Activated effector memory CD4-positive, alpha-beta T cell treated with anti-CD3 and anti-CD28 coated beads, Interleukin-2, amount 50 U/mL, for 16 hours (primary cell): ENCODE measurements at places on chromosomes 3 and 15.

DNA sequence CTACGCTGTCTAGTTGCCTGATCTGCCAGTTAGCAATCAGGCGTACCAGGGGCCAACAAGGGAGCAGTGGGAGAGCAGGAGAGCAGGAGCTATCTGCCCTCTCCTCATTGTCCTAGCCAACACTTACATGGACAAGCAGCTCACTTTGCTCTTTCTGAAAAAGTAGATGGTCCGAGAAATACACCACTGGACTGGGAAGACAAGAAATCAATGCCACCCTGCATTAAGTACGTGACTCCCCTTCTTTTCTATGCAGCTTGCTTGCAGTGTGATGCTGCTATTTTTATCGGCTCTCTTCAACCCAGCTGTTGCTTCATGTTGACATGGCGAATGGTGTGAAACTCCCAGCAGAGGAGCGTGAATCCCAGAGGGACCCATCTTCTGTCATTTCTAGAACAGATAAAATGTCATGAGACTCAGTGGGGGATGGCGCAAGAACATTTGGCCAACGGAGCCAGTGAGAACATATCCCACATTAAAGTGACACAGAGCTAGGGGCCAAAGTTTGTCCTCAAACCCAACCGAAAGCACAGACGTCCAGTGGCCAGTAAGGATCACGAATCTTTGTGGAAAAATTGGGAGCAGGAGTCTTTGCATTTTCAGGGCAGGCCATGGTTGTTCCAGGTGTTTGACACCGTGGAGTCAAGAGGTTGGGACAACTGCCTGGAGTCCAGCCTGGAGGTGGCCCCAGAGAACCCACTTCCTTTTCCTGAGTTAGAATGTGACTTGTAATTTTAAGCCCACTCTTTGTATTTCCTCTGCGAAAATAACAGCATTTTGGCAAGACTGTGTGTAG, 53.7 kb upstream of the MEF2A start:
- DNase-seq: no peak

- DNase-seq: no peak
These were observed 34.1 kb downstream of the MASP1 start for GRCh38 chr3:187257471-187257870.

- no peak for DNase-seq
These were observed 463.0 kb downstream of the ERC2 start for GRCh38 chr3:56005196-56005805.

DNA sequence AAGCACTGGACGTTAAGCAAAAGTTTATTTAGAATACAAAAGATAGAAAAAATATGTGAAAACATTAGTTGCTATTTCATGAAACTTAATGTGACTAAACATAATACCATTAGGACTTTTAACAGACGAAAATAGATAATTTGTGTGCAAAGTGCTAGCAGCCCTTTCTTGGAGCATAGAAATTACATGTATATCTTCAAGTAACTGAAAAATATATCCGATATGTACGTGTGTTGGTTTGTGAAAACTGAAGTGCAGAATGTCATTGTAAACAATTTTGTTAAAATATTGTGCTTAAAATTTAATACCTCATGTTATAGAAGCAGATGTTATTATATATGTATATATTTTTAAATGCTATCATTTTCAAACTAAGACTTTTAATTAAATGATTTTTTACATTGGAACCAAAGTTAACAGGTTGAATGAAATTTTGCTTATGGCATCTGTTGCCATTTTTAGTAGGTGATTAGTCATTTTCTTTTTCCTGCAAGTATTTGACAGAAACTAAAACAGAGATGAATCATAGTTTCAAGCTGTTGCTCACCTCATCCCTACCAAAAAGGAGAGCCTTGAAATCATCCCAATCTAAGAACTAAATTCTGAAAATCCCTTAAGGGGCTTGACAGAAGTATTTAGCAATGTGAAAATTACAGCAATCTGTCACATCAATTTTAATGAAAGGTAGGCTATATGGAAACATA, 334.8 kb downstream of the NAALADL2 start:
- DNase-seq: no peak

- DNase-seq: no peak
These were observed 59.8 kb upstream of the PSMD6 start for GRCh38 chr3:64082961-64083541.

DNA sequence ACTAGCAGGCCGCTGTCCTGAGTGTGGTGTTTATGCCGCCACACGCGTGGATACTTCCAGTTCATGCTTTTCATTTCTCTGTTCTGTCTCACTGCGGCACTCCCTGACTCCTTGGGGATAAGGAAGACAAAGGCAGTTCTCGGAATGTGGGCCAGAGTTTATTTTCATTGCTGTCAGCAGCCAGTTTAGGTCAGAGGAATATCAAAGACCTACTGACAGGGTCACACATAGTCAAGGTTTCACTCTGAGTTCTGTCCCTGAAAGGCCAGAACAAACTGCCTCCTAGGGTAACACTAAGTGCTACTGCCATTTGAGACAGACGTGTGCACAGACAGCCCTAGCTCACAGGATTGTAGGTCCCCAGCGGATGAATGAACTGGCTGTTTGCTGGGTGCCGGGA, 27.3 kb upstream of the SPTBN5 start:
- DNase-seq: no peak

- no peak for DNase-seq
These were observed 17.1 kb downstream of the SLC9A9 start for GRCh38 chr3:143831208-143831607.

- DNase-seq: no peak
These were observed 70.1 kb downstream of the UQCC5 start for GRCh38 chr3:52606373-52607085.

- no peak for DNase-seq
These were observed 12.8 kb downstream of the HRG start for GRCh38 chr3:186678604-186679003.

DNA sequence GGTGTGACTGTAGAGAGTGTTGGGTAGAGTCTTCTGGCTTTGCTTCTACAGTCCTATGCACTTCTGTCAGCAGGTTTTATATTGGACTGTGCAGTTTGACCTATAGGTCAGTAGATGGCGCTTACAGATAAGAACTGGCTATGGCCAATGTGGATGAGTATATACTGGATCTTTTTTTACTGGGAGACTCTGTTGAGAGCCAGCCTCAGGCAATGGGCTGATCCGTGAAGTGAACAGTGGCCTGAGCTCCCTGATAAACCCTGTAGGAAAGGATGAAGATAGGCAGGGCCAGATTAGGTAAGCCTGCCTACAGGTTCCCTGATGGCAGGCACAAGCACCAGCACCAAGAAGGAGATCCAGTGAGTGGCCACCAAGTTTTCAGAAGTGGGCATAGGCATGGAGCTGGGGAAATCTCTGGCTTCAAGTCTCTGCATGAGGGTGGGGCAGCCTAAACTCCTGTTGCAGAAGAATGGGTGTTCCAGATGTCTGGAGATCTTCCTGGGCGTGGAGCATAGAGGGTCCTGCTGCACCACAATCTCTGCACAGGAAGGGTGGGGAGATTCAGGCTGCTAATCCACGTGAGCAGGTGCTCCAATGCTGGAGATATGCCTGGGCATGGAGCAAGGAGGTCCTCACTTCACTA, 326.0 kb upstream of the SGO1 start:
- no peak for DNase-seq

DNA sequence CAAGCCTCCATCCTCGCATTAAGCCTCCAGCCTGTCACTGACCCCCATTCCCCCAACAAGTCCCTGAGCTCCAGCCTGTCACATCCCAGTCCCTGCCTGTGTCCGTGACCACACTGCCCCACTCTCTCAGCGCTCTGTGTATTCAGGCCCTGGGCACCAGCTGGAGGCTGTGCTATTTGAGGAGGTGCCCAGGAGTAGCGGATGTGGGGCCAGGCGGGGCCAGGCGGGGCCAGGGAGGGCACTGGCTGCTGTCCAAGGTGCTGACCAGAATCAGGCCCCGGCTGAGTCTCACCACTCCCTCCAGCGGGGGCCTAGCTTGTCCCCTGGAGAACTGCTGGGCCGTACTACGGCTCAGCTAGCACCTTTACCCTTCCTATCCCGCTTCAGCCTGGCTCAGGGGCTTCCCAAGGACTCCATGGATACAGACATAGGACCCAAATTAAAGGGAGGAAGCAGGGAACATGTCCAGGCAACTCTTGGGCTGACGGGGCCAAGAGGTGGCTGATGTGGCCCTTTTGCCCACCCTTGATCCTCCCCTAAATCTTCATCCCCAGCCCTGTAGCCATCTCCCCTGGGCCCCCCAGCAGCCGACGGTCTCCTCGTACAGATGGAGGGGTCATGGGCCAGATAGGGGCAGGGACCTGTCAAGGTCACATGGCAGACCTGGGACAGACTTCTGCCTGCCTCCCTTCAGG, 1.1 kb downstream of the HHATL start:
- peak; percentile 83 for DNase-seq

GRCh38 chr3:30263925-30264313, 342.5 kb upstream of the TGFBR2 start:
- no peak for DNase-seq

- no peak for DNase-seq
These were observed 57.2 kb downstream of the USP13 start for GRCh38 chr3:179710079-179710478.

DNA sequence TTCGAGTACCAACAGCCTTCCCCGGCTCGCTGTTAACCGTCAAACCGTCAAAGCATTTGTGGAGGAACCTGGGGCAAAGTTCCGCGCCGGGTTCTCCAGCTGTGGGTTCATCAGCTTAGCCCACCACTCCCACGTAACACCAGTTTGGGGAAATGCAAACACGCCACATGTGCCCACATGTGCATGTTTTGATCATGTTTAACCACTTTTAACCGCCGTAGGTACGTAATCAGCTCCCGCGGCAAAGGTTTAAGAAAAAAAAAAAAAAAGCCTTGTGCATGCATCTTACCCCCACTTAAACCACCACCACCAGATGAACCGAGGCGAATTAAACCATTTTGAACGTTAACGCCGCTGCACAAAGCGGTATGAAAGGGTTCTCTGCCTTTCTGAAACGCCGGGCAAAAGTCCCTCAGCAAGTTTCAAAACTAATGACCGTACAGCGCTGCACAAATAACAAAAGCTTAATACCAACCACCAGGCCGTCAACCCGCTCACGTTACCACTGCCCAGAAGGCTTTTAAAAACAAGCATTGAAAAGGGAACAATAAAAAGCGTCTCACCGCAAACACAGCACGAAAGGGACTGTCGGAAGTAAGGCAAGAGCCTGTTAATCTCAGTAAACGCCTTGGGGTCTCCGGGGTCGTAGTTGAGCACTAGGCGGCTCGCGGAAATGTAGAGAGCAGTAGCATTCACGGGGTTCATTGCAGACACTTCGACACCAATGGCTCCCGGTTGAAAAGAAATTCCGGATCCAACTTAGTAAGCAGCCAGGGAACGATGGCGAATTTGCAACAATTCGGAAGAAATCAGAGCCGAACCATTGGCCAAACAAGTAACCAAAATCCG, 1.5 kb downstream of the MSL2 start:
- peak; percentile 89 for DNase-seq

DNA sequence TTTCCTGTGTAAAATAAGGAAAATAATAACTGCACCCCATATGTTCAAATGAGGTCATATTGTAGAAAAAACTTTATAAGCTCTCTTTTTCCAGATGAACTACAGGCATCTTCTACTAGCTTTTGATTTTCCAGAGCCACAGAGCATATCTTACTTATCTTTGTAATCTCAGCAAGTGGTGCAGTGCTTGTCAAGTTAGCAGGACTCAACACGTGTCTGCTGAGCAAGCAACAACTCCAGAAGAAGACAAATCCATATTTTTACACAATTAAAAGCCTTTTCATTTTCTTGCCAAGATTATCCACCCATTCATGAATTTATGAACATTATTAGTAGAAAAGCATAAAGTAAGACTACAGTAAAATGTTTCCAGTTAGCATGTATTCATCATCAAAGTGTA, 14.4 kb upstream of the TSC22D2 start:
- DNase-seq: no peak

DNA sequence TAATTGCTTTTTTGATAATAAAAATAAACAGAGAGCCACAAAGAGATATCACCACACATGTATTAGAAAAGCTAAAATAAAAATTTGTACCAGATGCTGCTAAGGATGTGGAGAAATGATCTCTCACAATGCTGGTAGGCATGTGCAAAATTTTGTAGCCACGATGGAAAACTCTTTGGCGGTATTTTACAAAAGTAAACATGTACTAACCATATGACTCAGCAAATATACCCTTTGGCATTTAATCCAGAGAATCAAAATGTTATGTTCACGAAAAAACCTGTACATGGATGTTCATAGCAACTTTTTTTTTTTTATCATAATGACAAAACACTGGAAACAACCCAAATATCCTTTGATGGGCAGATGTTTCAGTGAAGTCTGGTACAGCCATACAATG, 261.2 kb downstream of the LPP start:
- no peak for DNase-seq

- peak; percentile 83 for DNase-seq
These were observed 5.1 kb upstream of the SLC25A38 start for GRCh38 chr3:39378088-39378487.

DNA sequence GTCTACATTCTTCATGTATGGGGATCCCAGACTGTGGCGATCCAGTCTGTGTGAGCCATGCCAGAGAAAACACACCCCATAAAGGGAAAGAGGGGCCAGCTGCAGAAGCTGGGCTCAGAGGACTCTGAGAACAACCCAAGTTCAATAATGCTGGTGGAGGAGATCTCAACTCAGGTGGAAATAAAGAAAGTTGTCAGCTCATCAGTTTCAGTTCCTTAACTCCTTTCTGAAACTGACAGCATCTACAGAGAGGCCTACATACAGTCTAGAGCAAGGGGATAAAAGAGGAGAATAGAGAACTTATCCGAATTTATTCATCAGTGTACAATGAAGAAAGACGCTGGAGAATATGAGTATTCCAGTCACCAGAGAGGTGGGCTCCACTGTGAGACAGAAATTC, 77.0 kb downstream of the NTRK3 start:
- DNase-seq: no peak

DNA sequence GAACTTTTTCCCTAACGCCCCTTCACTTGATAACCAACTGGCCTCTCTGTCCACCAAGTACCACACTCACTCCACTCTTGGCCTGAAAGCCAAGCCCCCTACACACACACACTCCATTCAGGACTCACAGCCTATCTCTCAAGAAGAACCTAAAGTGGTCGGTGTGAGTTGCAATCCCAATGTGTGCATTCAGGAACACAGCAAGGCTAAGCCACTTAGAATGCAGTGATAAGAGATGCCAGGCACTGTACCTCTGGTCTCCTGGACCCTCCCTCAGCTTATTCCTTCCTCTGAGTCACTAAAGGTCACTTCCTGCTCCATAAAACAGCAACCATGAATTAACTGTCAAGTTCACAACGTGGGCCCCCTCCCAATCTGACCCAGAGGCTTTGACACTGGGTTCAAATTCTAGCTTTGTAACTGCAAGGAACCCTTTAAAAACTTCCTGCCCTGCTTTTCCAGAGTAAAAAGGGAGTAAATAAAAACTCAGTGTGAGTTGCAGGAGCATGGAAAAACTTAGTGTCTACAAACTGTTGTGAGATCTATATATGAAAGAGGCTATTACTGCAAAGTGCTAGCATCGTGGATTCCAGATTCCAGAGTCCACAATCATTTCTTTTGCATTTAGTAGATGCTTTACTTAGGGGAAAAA, 17.6 kb upstream of the KCNMB3 start:
- no peak for DNase-seq

GRCh38 chr3:117016378-117016777, 306.8 kb downstream of the TUSC7 start:
- DNase-seq: no peak

- no peak for DNase-seq
These were observed 148.1 kb downstream of the EEFSEC start for GRCh38 chr3:128301186-128302023.
